Lower leg skin (tissue), 4 donors: ENCODE measurements at places on chromosomes 3 and 15. TPM values are rescaled to one million over a fixed set of nuclear protein-coding genes. Genes with fewer than 3 reads are reported as not detected.

DNA sequence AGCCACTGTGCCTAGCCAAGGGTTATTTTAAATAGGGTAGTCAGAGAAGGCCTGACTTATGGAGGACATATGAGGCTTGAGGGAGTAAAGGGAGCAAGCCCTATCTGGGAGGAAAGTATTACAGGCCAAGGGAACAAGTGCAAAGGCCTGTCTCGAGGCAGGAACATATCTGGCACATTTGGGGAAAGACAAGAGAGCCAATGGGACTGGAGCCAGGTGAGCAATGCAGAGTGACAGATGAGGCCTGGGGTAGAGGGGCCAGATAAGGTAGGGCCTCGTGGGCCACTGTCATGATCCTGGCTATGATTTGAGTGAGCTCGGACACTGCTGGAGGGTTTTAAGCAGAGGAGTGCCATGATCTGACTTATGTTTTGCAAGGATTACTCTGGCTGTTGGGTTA is 43.8 kb downstream of the DCP1A start:
- no peak for DNase-seq

- no peak for DNase-seq
Observed at GRCh38 chr3:110955301-110955880, 116.2 kb upstream of the NECTIN3 start.

PCSK6 gene
- total RNA-seq, result 35.0 TPM

POMGNT2 gene
- total RNA-seq, result 27.6 TPM

GMPPB gene
- 13.7 TPM for total RNA-seq

DNA sequence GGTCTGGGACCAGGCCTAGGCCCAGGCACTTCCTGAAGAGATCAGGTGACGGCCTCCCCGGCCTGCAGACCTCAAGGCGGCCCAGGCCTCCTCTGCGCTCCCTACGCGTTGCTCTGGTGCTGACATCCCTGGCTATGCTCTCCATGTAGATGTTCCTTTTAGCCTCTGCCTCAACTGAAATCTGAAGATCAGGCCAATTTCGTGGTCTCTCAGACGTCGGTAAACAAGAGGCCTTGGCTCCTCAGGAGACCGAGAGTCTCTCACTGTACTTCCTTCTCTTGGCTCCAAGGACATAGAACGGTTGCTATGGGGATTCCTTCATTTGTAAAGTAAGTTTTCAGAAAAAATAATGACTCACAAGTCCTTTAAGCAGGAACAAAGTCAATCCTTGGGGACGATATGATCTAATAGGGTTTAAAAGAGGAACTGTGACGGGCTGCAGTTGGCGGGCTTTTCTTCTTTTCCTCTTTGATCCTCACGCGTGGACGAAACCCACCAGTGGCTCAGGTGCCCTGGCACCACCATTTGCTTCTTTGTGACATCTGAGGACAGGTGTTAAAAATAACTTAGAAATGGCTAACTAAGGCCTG is 55.6 kb upstream of the CGNL1 start:
- DNase-seq, result no peak
